Bronchial epithelial cell (primary cell): ENCODE measurements at places on chromosomes 2 and 18. TPM values are rescaled to one million over a fixed set of nuclear protein-coding genes. Genes with fewer than 3 reads are reported as not detected.

DNA sequence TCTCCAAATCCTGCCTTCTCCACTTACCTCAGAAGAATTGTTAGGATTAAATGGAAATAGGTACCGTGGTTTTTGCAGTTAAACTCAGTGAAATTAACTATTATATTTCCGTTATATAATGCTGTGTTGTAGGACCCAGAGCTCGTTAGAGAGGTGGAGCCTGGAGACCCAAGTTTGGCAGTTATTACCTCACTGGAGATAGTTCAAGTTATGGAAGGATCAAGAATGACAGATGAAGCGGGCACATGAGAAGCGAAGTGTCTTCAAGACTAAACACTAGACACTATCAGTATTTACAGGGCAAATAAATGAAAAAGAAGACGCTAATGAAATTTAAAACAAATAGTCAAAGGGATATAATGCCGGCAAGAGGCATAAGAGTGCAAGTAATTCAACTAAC is 866 bp downstream of the CWC22 start:
- no peak for DNase-seq

GRCh38 chr2:45968946-45969584 is 317.6 kb downstream of the PRKCE start:
- DNase-seq: no peak

The TMEM247 gene
- not detected in 2 replicates for total RNA-seq

DNA sequence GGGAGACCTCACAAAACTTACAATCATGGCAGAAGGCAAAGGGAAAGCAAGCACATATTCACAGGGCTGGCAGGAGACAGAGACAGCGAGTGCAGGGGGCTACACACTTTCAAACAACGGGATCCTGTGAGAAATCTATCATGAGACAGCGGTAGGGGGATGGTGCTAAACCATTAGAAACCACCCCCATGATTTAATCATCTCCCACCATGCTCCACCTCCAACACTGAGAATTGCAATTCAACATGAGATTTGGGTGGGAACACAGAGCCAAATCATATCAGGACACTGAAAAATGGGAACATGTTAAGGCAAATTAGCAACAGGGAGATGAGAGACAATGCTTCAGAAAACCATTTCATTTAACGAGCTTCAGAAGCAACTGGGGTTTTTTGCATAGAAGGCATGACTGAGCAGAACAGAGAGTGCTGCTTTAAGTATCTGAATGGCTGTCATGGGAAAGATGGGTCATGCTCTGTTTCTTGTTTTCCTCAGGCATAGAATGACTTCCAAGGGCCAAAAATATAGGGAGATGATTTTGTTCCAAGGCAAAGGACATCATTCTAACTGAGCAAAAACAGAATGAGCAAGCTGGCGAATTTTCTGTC is 100.8 kb upstream of the MAP2 start:
- no peak for DNase-seq

DNA sequence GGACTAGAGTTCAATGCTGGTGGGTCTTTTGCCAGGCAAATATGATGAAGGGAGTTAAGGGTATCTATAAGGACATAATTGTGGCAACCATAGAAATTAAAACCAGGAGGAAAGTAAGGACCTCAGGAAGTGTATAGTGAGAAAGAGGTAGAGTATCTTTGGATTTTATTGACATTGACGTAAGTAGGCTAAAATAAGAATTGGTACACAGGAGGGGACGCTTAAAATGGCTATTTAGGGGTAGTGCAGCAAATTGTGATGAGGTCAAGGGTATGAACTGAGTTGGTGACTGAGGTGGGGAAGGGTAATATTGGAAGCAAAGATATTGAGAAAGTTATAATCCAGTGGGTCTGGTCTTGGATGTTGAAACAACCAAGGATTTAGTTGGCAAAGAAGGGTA is 42.7 kb downstream of the MARCHF7 start:
- DNase-seq: no peak

- DNase-seq: peak; percentile 95
These were observed 34.4 kb upstream of the RAPGEF4 start for GRCh38 chr2:172701250-172701649.
